Right atrium auricular region (tissue), 2 donors: ENCODE measurements at places on chromosomes 16 and 17. TPM values are rescaled to one million over a fixed set of nuclear protein-coding genes. Genes with fewer than 3 reads are reported as not detected.

The ZNF200 gene
- 3.2 TPM for total RNA-seq

The HOXB1 gene
- total RNA-seq = not detected

The KRT20 gene
- total RNA-seq = not detected

The AANAT gene
- not detected for total RNA-seq

The MYL4 gene
- total RNA-seq = 3,895 TPM

The DBNDD1 gene
- total RNA-seq = 2.9 TPM

The HS3ST6 gene
- total RNA-seq = not detected

The SLFN11 gene
- total RNA-seq = 20.8 TPM

The TVP23C gene
- total RNA-seq = 5.3 TPM

The HBA2 gene
- 3,226 TPM for total RNA-seq

The HS3ST3B1 gene
- total RNA-seq = 0.78 TPM

The STRADA gene
- 13.1 TPM for total RNA-seq

The RNF222 gene
- not detected for total RNA-seq

The KRTAP9-4 gene
- not detected for total RNA-seq

The CCL5 gene
- total RNA-seq = 3.1 TPM

The C16orf89 gene
- 5.4 TPM for total RNA-seq

The RNF151 gene
- total RNA-seq = not detected

The CCL3 gene
- total RNA-seq = 2.0 TPM

The CCL13 gene
- 1.3 TPM for total RNA-seq

The PIRT gene
- total RNA-seq = not detected

The GAS2L2 gene
- not detected for total RNA-seq

The KRT9 gene
- not detected for total RNA-seq

The TMEM114 gene
- total RNA-seq = not detected

The TMEM204 gene
- total RNA-seq = 42.2 TPM

The DOC2A gene
- not detected for total RNA-seq

The NOTUM gene
- not detected for total RNA-seq

The ICAM2 gene
- 74.6 TPM for total RNA-seq

The MAF gene
- total RNA-seq = 5.4 TPM

The TNFRSF17 gene
- not detected for total RNA-seq
